ENCODE measurements at places on chromosomes 1 and 21.

- DNase-seq: peak; percentile 2
Measured at GRCh38 chr1:185213091-185213490, 56.1 kb downstream of the SWT1 start.

DNA sequence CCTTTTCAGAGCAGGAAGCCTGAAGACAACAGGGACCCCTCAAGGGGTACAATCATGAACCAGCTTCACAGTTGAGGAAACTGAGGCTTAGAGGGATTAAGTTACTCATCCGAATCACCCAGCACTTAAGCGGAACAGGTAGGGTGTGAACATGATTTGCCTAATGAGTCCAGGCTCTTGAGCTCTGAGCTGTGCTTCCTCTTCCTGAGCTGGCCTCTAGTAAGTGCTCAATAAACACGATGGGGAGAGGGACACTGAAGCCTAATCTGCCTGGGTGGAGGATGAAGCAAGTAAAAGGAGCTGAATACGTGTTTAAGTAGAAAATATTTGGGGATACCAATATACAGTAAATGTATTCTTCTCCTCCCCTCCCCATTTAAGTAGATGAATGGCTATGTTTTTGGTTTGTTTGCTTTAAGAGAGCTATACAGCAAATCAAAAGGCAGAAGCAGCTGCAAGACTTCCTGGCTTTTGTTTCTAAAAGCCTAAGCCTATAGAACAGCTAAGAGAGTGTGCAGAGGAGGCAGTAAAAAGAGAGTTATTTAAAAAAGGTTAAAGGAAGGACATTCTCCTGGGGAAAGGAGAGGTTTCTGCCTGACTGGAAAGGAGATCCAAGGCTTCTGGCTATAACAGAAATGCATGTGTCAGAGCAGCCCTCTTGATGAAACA is 20.5 kb downstream of the STPG1 start:
- no peak for DNase-seq

- DNase-seq: no peak
Measured at GRCh38 chr1:151011154-151011850, 3.1 kb downstream of the PRUNE1 start.

DNA sequence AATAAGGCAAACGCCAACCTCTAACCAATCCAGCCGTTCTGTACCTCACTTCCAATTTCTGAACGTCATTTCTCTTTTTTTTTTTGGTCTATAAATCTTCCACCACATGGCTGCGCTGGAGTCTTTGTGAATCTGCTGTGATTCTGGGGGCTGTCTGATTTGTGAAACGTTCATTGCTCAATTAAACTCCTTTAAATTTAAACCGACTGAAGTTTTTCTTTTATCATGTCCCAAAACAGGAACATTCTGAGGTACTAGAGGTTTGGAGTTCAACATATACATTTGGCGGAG is 65.5 kb upstream of the BACH1 start:
- DNase-seq: no peak

- DNase-seq: no peak
Measured at GRCh38 chr1:156846643-156847042, 12.3 kb downstream of the INSRR start.

DNA sequence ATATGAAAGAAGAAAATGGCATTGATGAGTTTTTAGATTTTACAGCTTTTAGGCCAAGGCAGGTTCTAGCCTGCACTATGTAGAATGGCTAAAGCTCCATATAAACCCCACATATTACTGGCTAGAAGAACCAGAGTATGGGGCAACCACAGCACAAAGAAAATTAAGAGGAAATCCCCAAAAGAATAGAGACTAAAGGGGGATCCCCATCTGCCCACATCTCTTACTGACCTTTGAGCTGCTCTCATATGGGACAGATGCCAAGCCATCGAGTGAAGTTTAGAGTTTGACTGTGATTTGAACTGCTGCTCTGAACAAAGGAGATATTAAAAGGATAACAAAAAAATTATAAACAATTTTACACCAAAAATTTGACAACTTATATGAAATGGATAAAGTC is 102.2 kb upstream of the HAO2 start:
- DNase-seq: no peak

DNA sequence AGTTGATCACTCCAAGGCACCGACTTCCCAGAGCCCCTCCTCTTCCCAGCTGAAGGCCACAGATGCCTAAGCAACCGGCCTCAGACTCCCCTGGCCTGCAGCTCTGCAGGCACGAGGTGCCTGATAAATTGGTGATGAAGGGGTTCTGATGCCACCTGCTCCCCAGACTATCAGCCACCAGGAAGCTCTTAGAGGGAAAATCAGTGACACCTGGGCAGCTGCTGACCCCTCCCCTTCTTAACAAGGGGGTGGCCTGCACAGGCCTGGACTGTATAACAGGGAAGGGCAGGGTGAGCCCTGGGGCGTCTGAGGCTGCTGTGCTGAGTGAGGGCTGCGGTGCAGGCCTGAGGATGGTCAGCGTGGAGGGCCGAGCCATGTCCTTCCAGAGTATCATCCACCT is at the start of gene PADI6:
Gene PADI6 (plus strand): TSS at position 301 of the 400 bp plus-strand sequence. CDS start 50 bp downstream, at position 351.
- DNase-seq: no peak

DNA sequence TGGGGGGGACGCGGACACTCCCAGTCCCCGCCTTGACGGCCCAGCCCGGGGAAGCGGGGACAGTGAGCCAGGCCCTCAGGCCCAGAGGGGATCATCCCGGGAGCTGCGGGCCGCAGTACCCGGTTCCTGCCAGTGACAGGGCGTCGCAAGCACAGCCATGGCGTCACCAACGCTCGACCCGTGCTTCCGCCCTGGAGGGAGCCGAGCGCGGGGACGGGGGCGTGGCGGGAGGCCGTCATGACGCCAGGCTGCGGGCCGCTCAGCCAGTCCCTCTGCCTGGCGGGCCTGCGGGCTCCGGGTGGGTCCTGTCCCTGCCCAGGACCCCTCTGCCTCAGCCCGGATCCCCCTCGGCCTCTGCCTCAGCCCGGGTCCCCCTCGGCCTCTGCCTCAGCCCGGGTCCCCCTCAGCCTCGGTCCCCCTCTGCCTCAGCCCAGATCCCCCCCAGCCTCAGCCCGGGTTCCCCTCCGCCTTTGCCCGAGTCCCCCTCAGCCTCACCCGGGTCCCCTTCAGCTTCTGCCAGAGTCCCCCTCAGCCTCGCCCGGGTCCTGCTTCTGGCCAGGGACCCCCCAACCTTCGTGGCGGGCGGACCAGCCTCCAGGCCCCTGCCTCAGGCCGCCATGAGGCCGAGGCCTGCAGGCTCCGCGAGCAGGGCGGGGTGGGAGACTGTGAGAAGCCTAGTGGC is 2.3 kb upstream of the SLC2A5 start:
- no peak for DNase-seq

GRCh38 chr1:113027449-113027848 is 45.5 kb upstream of the LRIG2 start:
- no peak for DNase-seq

DNA sequence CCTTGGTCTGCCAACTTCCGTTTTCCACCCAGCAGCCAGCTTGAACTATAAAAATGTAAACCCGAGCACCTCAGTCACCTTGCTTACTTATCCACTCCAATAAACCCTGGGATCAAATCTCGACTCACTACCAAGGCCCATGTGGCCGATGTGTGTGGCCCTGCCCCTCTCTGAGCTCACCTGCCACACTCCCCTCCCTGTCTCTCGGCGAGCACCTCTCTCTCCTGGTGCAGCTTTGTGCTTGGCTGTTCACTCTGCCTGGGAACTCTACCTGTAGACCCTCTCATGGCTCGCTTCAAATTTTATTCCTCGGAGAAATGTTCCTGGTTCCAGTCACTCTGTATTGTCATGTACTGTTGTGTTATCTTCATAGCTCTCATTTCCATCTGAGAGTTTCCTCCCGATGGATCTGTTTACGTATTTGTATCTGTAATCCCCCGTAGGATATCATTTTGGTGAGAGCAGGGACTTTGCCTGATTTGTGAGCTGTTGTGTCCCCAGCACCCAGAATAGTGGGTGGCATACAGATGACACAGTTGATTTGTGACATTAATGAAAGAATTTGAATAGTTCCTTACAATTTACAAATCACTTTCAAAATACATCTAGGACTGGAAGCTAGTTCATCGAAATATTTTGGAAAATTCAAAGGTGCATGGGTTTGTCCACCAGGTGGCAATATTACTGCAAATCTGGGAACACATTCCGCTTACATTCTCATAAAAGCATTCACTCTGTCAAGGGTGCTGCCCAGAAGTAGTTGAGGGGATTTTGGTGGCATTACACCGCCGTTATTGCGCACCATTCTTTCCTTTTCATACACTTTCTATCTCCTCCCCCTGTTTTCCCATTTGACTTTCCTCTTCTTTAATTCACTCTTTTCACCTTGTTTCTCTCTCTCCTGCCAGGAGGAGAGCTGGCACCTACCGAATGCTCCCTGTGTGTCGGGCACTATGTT is 95.3 kb downstream of the ABCA4 start:
- no peak for DNase-seq

GRCh38 chr1:56490619-56491018 is 88.7 kb downstream of the PLPP3 start:
- DNase-seq: no peak

DNA sequence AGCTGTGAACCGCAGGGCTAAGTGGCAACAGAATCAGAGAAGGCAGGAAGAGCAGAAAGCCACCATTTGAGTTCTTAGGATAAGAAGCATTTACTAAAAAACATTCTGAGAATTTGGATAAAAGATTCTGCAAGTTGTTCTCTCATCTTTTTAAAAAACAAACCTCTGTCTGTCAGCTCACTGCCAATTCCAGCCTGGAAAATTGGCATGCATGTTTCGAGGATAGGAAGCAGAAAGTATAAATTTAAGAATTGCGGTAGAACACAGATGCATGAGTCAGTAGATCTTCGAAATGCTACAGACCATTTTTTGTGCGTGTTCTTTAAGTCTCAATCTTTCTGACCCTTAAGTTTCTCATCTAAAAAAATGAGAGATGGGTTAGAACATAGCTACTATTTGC is 544.5 kb upstream of the DAB1 start:
- DNase-seq: no peak

GRCh38 chr1:230322421-230322756 is 103.7 kb downstream of the PGBD5 start:
- DNase-seq: no peak

- DNase-seq: no peak
Measured at GRCh38 chr21:27833298-27833697, 866.4 kb upstream of the ADAMTS5 start.

GRCh38 chr1:65911679-65912078 is 119.0 kb downstream of the PDE4B start:
- no peak for DNase-seq

DNA sequence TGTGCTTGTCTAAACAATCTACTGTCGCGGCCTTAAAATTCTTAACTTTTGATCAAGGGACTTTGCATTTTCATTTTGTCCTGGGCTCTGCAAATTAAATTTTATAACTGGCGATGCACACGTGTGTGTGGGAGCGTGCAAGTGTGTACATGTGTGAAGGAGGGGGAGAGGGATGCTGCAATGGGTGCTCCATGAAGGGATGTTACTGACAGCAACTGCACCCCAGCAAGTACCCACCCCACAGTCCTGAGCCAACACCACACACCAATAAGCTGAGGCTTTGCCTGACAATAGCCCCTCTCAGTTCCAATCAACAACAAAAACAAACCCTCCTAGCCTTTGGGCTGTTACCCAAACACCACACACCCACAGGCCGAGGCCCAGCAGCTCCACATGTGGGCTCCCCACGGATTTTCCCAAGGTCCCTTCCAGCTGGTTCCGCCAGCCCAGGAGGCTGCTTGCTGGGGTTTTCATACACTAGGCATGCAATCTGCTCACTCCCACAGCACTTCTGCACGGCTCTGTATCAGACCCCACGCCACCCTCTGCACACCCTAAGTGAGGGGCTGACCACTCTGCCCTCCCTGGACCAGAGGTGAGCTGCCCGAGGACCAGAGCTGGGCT is 32.8 kb upstream of the IFFO2 start:
- DNase-seq: no peak

- DNase-seq: no peak
Measured at GRCh38 chr1:9850442-9851162, 26.8 kb upstream of the CLSTN1 start.

- no peak for DNase-seq
Measured at GRCh38 chr21:41668686-41669532, 97.9 kb downstream of the RIPK4 start.

- no peak for DNase-seq
Measured at GRCh38 chr1:6930732-6931300, 145.6 kb downstream of the CAMTA1 start.

GRCh38 chr1:166811691-166812090 is 27.6 kb upstream of the POGK start:
- DNase-seq: no peak

GRCh38 chr1:198143797-198144196 is 13.0 kb upstream of the NEK7 start:
- no peak for DNase-seq

DNA sequence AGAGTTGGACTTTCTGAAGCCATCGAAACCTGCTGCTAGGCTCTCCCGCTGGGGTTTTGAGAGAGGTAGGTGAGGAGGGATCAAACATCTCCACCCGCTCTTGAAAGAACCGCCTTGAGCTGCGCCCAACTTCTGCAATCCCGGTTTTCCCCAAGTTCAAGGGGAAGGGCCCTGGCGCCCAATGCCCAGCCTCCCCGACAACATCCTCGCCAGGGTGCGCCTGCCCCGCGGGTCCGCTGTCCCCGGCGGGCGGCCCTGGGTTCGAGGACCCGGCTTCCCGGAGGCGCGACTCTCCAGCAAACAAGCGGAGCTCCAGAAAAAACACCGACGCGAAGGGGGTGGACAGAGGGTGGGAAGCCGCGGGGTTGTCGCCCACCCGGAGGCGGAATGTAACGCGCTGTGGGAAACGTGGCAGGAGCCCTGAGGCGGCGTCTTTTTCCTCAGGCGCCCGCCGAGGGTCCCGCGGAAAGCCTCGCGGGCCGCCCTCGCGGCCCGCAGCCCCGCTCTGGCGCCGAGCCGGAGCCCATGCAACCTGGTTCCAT is 607 bp downstream of the BTG3 start:
- DNase-seq: no peak
